WTC11 (cell line): ENCODE measurements at places on chromosomes 7 and 10.

GRCh38 chr10:86804805-86805204 lies 48.4 kb downstream of the BMPR1A start:
- no peak for DNase-seq

DNA sequence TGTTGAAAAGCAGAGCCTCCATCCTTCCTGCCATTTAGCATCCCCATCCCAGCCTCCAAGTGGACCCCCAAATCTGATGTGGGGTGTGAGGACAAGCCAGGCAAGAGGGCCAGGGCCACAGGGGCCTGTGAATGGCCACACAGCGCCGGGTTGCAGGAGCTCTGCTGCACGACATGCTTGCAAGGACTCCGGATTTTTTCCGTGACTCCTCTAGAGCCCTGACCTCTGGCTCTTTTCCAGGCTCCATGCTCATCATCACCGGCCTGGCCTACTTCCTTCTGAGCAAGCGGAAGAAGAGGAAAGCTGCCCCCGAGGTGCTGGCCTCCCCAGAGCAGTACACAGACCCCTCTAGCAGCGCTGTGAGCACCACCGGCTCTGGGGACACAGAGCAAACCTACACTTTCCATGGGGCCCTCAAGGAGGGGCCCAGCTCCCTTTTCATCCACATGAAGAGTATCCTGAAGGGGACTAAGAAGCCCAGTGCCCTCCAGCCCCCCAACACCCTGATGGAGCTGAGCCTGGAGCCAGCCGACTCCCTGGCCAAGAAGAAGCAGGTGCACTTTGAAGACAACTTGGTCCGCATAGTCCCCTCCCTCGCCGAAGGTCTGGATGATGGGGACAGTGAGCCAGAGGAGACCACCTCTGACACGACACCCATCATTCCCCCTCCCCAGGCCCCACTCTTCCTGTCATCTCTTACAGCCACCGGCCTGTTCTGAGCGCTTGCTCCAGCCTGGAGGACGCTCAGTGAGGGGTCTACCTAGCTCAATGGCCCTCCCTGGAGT lies 23.5 kb downstream of the TMEM72 start:
- no peak for DNase-seq

- no peak for DNase-seq
Measured at GRCh38 chr7:30178748-30179436, 44.1 kb downstream of the MTURN start.

- DNase-seq: no peak
Measured at GRCh38 chr10:116827214-116827671, 22.1 kb upstream of the ENO4 start.

DNA sequence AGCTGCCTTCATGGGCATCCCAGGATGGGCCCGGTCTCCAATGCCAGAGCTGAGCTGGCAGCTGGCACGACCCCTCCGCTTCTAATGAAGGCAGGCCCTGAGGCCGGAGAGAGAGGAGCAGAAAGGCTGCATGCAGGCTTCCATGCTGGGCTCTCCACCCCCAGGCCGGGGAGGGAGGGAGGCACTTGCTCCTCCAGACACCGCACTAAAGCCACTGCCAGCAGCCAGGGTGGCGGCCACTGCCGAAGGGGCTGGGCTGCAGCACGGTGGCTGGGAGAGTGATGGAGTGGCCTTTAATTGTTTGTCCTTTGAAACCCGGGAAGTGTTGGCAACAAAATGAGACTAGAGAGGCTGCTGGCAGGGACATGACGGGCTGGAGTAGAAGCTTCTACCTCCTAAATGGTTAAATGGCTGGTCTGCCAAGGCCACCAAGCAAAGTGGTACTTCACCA lies 236.5 kb downstream of the SKAP2 start:
- no peak for DNase-seq

GRCh38 chr7:76282344-76283253 lies 19.9 kb upstream of the HSPB1 start:
- peak; percentile 71 for DNase-seq

GRCh38 chr7:143325240-143325639 lies 9.3 kb downstream of the CLCN1 start:
- no peak for DNase-seq

- DNase-seq: no peak
Measured at GRCh38 chr7:93132216-93132615, 14.4 kb upstream of the SAMD9 start.
